ENCODE measurements at places on chromosomes 16 and 17. TPM values are rescaled to one million over a fixed set of nuclear protein-coding genes. Genes with fewer than 3 reads are reported as not detected.

The METTL23 gene
- 30.0 TPM for total RNA-seq

The CTRB1 gene
- not detected for total RNA-seq

The KLHL11 gene
- 17.6 TPM for total RNA-seq

DNA sequence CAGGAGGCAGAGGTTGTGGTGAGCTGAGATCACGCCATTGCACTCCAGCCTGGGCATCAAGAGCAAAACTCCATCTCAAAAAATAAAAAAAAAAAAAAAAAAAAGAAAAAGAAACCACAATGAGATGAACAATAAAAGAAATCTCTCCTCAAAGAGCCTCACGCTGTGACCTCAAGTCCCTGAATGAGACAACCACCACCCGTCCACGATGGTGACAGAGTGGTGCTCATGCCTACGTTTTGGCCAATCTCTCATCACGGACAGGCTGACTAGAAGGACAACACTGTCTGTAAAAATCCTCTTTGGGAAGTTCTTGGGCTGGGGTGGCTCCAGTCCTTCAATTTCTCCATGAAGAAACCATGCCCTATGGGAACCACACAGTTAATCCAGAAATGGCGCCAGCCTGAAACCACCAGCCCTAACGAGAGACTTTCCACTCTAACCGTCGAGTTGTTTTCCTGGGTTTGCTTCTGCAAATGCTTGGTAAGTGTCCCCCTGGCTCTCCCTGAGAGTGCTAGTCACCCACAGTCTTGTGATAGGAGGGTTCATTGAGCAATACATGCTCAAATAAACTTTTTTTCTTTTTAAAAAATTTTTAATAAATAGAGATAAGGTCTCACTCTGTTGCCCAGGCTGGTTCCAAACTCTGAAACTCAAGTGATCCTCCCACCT, 15.0 kb upstream of the PRSS27 start:
- DNase-seq: no peak

DNA sequence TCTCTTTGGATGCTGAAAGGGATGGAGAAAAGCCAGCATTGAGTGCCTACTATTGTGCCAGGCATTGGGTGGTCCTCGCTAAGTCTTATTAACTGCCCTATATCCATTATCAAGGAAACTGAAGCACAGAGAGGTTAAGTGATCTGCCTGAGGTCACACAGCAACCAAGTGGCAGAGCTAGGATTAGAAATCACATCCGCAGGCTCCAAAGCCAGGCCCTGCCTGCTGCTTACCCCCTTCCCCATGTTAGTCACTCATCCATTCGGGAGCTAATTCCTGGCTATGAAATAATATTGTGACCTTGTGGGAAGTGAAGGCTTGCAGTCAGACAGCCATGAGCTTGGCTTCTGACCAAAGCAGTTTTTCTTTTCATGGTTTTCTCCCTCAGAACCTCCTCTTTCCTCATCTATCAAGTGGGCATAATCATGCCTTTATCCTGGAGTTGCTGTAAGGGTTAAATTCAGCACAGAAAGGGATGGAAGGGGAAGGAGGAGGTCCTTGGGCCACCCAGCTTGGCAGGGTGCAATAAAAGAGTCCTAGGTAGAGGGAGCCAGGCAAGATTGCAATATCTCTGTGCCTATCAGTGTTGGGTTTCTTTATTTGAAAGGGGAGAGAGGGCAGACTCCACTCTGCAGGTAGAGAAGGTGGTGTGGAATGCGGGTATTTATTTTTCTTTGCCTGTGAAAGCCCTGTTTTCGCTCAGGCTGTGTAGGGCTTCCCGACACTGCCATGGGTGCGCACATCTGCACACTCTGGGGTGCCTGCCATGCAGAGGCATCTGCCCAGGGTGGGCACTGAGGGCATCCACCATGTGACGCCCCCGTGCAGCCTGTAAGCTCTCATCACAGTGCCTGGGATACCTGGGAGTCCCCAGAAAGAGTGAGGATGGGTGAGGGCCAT, 11.3 kb downstream of the RAI1 start:
- no peak for DNase-seq

GRCh38 chr16:90031931-90032673, 12.8 kb upstream of the DBNDD1 start:
- no peak for DNase-seq

GRCh38 chr17:3688027-3688553, 7.9 kb downstream of the P2RX5 start:
- DNase-seq: no peak

DNA sequence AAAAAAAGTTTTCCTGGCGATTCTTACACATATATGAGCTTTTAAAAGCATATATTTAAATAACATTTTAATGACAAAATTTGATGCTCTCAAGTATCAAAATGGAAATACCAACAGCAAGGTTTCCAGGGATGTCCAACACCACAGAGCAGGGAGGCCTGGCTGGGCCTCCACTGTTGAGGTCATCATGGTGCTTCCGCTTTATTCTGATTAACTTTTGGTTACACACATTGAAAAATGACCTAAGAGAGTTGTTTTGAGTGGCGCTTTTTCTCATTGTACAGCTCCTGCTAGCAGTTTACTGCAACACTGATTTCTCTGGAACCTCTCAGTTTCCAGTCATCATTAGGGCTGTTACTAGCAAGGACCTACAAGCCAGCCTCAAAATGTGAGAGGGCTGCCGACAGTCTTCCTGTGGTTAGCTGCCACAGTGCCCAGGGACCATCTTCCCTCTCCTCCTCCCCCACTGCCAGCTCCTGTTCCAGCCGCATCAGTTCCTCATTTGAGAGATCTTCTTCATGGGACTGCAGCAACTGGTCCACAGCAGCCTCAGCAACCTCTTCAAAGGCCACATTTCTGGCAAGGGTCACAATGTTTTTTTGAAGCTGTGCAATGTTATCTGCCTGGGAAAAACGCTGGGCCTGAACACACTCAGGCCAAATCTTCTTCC, 21.3 kb downstream of the DEF8 start:
- no peak for DNase-seq

GRCh38 chr17:76952402-76952801, 84.2 kb downstream of the MGAT5B start:
- DNase-seq: no peak

- DNase-seq: no peak
These were observed 17.3 kb upstream of the SPN start for GRCh38 chr16:29645694-29646187.

GRCh38 chr16:31710880-31711279, 162.7 kb upstream of the ZNF267 start:
- DNase-seq: no peak
